Amygdala (tissue), 56 donors: ENCODE measurements at places on chromosomes 16 and 17.

DNA sequence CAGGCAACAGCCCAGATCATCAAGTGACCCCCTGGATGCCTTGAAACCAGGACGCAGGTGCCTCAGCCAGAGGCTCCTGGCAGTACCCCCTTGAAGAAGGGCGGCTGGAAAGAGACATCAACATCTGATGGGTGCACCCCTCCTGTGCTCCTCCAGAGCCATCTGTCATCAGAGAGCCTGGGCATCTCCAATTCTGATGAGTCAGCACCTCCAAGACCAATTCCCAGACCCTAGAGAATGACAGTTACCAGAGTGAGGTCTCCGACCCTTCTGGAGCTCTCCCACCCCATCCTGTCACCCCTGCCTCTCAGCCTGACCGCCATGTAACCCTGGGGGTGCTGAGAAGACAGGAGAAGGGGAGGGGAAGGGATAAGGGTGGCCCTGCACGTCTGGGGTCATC, 433.7 kb downstream of the SOX9 start:
- no peak for DNase-seq

GRCh38 chr16:4212934-4213296, 29.0 kb downstream of the SRL start:
- no peak for DNase-seq

DNA sequence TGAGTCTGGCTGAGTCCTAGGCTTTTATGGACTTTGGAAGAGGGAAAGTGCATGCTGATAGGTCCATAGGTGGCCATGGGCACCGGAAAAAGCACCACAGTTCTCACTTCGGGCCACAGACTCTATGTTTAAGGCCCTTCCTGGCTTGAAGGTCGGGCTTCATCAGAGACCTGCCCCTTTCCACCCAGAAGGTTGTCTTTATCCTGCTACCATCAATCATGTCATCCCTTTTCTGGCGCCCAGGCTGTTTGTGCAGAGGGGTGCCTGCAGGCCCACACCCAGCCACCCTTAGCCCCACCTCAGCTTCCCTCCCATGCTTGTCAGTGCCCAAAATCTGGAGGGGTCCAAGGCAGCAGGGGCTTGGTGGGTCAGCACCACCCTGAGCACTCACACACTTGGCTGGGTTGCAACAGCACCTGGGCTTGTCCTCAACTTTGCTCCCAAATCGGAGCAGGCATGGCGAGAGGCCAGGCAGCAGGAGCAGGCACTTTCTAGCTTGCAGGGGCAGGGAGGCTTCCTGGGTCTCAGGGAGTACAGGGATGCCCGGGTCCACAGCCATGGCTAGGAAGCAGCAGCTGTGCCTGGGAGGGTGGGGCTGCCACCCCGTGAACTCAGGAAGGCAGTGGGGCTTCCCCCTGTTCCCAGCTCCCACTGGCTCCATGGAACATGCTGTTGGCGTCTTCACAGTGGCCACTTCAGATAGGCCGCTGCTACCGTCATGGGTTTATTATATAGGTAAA, 63.8 kb upstream of the TOM1L1 start:
- no peak for DNase-seq

- DNase-seq: no peak
These were observed 60.4 kb upstream of the MRC2 start for GRCh38 chr17:62566996-62567578.

DNA sequence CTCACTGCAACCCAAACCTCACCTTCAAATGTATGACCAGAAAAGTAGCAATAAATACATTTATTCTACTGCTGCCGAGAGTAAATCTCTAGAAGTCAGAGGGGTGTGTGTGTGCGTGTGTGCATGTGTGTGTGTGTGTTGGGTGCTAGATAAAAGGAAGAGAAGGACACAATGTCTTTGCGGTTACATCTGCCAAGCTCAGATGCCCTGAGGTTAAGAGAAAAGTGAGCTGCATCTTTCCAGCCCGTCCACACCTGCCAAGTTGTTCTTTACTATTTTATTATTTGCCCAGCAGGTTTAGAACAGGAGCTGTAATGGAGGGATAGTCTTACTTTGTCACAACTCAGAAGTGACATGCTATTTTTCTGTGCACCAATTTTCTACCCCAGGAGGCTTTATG, 54.5 kb upstream of the ANKFN1 start:
- no peak for DNase-seq

- DNase-seq: no peak
These were observed 10.3 kb downstream of the CBLN1 start for GRCh38 chr16:49271363-49271762.

DNA sequence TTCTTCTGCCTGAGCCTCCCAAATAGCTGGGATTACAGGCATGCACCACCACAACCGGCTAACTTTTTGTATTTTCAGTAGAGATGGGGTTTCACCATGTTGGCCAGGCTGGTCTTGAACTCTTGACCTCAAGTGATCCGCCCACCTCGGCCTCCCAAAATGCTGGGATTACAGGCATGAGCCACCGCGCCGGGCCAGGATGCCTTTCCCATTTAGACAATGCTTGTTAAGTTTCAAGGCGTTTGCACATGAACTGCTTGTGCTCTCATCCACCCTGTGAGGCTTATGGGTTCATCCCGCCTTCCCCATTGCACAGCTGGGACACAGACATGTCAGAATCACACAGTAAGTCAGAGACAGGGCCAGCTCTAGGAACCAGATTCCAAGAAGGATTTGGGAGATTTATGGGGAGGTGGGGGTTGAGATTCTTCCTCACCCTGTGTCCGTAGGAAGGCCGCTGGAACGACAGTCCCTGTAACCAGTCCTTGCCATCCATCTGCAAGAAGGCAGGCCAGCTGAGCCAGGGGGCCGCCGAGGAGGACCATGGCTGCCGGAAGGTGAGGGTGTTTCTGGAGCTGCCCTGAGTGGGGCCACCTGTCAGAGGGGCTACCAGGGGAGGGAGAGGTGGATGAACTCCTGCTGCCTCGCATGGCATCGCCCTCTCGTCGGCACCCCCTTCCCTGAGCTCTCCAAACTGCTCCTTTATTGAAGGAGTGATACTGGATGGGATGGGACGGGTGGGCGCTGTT, 46.3 kb downstream of the MRC2 start:
- no peak for DNase-seq

DNA sequence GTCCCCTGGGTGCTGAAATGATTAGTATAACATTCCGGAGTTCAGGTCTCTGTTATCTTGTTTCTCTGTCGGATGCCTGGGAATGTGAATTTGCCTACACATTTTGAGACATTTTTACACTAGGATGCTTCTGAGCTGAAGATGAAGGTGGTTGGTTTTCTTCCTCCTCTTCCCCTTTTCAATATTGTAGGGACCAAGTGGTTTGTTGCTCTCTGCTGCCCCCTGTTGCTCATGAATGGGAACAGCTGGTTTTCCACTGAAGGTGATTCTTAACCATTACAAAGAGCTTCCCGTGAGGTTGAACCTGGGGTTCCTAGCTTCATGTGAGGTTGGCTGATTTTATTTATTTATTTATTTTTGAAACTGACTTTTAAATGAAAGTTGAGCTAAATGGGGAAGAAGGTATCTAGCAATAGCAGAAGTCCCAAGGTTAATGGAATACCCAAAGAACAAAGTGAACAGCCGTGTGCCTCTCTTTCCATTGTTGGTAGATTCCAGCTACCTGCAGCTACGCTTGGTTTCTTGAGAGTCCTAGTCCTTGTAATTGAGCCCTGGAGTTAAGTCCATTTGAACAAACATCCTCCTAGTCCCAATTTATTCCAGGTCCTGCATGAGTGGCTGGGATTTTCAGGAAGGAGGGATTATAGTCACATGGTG, 983.9 kb upstream of the EEF2KMT start:
- peak; percentile 51 for DNase-seq

DNA sequence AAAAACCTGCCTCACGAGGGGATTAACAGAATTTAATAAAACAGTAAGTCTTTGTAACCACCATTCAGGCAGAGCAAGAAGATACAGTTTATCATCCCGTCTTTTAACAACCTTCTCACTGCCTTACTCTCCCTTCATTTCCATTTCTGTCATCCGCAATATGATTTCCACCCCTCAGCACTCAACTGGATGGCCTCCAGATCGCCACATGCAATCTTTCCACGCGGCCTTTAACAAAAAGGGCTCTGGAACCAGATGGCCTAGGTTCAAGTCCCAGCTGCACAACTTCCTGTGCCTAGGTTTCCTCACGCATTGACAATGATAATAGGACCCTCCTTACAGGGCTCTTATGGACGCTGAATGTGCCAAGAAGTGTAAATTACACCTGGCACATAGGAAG, 103.6 kb downstream of the GAS7 start:
- DNase-seq: no peak

DNA sequence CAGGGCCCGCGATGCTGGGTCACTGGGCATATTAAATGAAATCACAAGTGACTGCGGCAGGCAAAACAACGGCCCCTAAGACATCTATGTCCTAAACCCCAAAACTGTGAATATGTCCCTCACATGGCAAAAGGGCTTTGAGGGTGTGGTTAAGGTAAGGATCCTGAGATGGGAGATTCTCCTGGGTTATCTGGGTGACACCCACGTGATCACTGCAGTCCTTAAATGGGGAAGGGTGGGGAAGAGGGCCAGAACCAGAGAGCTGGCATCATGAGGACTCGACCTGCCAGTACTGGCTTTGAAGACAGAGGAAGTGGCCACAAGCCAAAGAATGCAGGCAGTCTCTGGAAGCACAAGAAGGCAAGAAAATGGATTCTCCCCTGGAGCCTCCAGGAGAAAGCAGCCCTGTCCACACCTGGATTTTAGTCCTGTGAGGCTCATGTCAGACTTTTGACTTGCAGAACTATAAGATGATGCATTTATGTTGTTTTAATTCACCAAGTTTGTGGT, 12.5 kb downstream of the COTL1 start:
- no peak for DNase-seq

DNA sequence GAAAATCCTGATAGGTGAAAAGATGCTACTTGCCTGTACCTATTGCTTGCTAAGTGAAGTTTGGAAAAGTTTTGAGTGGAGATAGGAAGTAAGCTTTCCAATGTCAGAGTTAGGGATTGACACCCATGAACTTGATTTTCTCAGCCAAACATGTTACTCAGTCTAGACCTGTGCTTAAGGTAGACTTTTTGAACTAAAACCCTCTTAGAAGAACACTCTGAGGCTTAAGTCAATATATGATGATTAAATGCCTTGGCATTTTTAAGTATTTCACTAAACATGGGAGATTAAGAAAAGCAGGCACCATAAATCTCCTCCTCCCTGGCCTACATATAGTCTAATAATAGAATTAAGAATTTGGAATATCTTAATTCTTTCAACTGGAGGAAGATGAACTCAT, 785.6 kb upstream of the SOX9 start:
- no peak for DNase-seq

- DNase-seq: no peak
These were observed 19.1 kb upstream of the TEX2 start for GRCh38 chr17:64281962-64282752.
